ENCODE measurements at places on chromosomes 13 and 19.

- DNase-seq = no peak
These were observed 53.6 kb upstream of the FARP1 start for GRCh38 chr13:98089246-98089645.

GRCh38 chr13:27379694-27380641 lies 44.5 kb upstream of the GTF3A start:
- peak; percentile 47 for DNase-seq

- DNase-seq = no peak
These were observed 21.4 kb upstream of the IPO5 start for GRCh38 chr13:97932036-97932435.

DNA sequence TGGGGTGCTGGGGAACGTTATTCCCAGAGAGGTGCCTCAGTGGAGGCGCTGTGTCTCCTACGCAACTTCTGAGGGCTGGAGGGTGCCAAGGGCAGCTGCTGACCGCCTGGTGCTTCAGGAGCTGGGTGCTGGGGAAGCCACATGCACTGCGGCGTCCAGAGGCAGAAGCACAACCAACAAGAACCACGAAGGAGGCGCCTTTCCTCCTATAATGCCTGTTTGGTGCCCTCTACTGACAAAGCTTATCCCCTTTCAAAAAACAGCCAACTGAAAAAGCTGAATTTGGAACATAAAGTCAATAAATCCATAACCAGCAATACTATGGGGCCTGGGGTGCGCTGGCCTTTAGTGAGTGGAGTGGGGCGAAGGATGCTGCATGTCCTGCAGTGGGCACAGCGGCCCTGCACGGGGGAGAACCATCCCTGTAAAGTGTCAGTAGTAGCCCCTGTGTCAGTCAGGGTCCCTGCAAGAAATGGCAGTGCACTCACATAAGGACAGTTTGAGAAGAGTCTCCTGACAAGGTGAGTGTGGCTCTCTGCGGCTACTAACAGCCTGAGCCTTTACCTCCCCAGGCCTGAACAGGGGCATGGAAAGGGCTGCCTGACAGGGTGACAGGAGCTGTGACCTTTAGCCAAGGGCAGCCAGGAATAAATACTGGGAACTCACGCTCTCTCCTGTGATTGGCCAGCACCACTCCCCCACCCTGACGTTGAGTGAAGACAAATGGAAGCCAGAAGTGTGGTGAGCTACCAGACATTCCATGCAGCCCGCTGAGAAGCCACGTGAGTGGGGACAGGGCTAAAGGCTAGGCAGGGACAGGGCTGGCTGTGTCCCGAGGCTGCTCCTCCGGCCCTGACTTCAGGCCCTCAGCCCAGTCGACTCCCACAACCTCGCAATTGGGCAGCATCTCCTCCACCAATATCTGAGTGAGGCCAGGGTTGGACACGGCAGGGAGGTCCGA lies 4.5 kb upstream of the B3GNT8 start:
- DNase-seq = no peak

- DNase-seq = no peak
These were observed 94.7 kb downstream of the MIPEP start for GRCh38 chr13:23794267-23795161.

DNA sequence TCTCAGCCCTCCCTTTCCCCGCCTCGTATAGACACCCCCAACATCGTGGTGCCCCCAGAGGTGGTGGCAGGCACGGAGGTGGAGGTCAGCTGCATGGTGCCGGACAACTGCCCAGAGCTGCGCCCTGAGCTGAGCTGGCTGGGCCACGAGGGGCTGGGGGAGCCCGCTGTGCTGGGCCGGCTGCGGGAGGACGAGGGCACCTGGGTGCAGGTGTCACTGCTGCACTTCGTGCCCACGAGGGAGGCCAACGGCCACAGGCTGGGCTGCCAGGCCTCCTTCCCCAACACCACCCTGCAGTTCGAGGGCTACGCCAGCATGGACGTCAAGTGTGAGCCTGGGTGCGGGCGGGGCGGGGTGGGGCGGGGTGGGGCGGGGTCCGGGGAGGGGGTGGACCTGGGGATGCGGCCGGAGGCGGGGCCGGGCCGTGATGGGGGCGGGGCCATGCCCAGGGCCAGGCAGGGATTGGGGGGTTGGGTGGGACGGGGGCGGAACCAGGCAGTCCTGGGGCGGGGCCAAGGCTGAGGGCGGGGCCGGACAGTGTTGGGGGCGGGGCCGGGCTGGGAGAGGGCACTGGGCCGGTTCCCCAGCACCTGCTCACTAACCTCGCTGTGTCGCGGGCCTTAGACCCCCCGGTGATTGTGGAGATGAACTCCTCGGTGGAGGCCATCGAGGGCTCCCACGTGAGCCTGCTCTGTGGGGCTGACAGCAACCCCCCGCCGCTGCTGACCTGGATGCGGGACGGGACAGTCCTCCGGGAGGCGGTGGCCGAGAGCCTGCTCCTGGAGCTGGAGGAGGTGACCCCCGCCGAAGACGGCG lies 7.8 kb downstream of the MAG start:
- DNase-seq = peak; percentile 49

DNA sequence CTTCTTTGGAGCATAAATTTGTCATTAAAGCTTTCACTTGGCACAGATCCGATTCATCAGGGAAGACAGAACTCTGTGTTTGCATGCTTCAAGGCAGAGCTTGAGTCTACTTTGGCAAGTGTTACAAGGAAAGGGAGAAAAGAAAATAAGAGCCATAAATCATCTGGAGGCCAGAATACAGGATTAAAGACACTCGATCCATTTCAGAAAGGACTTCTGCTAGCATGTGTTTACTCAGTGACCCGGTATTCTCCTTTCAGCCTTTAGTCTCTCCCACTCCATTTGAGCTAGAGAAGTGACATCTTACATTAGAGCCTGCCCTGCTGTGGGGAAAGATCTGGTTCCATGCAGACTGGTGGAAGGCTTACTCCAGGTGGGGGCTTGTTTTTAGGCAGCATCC lies 306.4 kb downstream of the KLF5 start:
- no peak for DNase-seq

Data from CD4-positive, alpha-beta T cell (primary cell).